Activated T-helper 1 cell treated with Interleukin-2 at 50 U/mL for 16 hours (primary cell): ENCODE measurements at places on chromosomes 12 and 14.

DNA sequence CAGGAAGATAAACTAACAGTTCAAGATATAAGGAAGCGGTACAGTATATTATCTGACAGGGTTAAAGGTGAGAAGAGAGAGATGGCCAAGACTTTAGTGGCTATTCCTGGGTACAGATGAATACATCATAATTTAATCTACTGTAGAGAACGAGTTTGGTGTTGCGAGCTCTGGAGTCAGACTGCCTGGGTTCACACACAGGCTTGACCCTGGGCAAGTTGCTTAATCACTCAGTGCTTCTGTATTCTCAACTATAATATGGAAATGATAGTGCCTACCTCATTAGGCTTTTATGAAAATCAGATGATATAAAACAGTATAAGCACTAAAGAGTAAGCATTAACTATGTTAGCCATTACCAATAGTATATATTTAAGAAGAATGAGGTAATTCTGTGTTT is 3.5 kb downstream of the PPM1H start:
- no peak for DNase-seq

DNA sequence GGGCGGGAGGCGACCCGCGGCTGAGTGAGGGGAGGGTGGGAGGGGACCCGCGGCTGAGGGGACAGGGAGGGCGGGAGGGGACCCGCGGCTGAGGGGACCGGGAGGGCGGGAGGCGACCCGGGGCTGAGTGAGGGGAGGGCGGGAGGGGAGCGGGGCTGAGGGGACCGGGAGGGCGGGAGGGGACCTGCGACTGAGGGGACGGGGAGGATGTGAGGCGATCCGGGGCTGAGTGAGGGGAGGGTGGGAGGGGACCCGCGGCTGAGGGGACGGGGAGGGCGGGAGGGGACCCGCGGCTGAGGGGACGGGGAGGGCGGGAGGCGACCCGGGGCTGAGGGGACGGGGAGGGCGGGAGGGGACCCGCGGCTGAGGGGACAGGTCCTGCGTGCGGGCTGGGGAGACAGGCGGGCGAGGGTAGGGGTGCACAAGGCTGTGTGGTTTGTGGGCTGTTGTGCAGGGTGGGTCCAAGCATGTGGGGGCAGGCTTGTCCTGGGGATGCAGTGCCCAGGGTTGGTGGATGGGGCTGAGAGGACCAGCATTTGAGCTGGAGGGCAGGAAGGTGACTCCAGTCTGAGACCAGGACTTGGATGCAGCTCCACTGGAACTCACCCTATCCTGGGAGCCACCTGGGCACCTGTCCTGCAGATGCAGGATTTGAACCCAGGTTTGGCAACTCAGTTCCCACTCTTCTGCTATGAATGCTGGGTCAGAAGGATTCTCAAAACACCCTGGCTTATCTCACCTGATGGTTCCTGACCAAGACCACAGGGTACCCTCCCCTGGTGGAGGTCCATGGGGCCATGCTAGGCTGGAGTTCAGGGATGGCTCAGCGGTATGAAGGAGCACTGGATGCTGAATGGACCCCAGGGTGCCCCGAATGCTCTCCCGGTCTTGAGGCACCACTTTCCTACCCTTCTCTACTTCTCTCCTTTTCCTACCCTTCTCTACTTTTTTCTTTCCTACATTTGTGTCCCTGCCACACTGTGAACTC is 9.4 kb downstream of the PLD4 start:
- DNase-seq = no peak

DNA sequence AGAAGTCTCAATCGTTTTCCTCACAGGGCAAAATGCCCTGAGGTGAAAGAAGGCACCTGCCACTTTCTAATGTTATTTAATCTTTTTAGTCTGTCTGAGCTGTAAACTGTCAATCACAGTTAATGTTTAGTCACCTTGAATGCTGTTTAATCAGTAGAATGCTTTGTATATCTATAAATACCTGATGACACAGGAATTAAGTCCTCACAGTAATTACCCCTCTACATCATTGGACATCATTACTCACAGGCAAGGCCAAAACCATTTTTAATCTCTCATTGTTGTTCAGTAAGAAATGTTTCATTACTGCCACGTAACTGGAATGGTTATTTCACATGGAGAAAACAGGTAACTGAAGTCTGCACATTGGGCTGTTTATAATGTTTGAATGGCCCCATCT is 178.8 kb downstream of the EXOC5 start:
- DNase-seq = no peak

- DNase-seq = no peak
Measured at GRCh38 chr12:65640489-65640901, 183.8 kb upstream of the HMGA2 start.

- no peak for DNase-seq
Measured at GRCh38 chr12:66984077-66984476, 285.1 kb upstream of the CAND1 start.

- DNase-seq = no peak
Measured at GRCh38 chr12:12636641-12637040, 25.0 kb downstream of the CREBL2 start.

GRCh38 chr12:6788972-6789924 is at the start of gene CD4:
CD4 (plus strand) TSS chr12:6789528; CDS start chr12:6800139, 10,611 bp downstream.
- peak; percentile 62 for DNase-seq

GRCh38 chr14:36394593-36394992 is 74.2 kb upstream of the MBIP start:
- DNase-seq = no peak

- no peak for DNase-seq
Measured at GRCh38 chr12:18446061-18446644, 184.8 kb downstream of the PIK3C2G start.

GRCh38 chr12:90808568-90808967 is 146.4 kb downstream of the CCER1 start:
- DNase-seq = no peak

DNA sequence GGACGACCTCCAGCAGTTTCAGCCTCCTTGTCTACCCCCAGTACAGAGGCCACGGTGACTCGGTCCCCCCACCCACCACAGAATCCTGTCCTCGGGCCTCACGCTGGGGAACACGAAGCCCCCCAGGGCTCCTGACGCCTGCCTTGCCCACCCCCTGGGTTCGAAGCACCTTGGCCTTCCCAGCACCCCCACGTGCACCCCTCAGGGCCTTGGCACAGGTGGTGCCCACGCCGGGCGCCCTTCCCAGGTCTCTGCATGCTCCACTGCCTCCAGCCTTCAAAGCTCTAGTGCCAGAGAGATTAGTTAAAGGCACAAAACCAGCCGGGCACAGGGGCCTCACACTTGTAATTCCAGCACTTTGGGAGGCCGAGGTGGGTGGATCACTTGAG is 61.8 kb downstream of the NOC4L start:
- no peak for DNase-seq

- no peak for DNase-seq
Measured at GRCh38 chr14:22194664-22195063, 394.4 kb downstream of the DAD1 start.

- no peak for DNase-seq
Measured at GRCh38 chr14:89418452-89418851, 1.4 kb upstream of the FOXN3 start.

- no peak for DNase-seq
Measured at GRCh38 chr14:71468701-71469100, 463.5 kb upstream of the RGS6 start.
